ENCODE measurements at places on chromosomes 3 and 15. TPM values are rescaled to one million over a fixed set of nuclear protein-coding genes. Genes with fewer than 3 reads are reported as not detected.

- no peak for DNase-seq
- H3K36me3 ChIP-seq: no peaks in the 10 kb centered on the region
- no peak overlapping the region for H3K27ac ChIP-seq
- no peak overlapping the region for H3K4me3 ChIP-seq
- no peaks in the 10 kb centered on the region for H3K4me1 ChIP-seq
Measured at GRCh38 chr3:190486533-190486864, 27.4 kb upstream of the IL1RAP start.

- peaks cover 14% of the 10 kb centered on the region for H3K4me1 ChIP-seq
- no peak overlapping the region for H3K27ac ChIP-seq
- DNase-seq: peak; percentile 98
- no peaks in the 10 kb centered on the region for H3K27me3 ChIP-seq
- no peaks in the 10 kb centered on the region for H3K36me3 ChIP-seq
Measured at GRCh38 chr15:31306426-31307269, 20.0 kb upstream of the KLF13 start.

DNA sequence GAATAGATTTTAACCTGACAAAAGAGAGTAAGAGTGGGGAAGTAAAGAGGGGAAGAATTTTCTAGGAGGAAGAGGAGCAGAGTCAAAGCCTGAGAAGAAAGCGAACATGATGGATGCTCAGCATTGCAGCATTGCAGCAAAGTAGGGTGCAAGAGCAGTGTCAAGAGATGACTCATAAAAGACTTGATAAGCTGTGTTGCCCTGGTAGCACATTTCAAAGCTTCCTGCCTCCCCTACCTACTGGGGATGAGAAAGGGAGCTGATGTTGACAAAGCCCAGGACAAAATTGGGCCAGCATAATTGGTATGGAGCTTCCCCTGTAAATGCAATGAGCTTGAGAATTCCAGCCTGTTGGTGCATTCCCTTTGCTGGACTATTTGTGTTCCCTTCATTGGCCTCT lies 121.6 kb upstream of the ST8SIA2 start:
- no peaks in the 10 kb centered on the region for H3K27me3 ChIP-seq
- H3K4me1 ChIP-seq: no peaks in the 10 kb centered on the region
- no peak overlapping the region for H3K4me3 ChIP-seq
- DNase-seq: no peak

- peaks cover 3% of the 10 kb centered on the region for H3K4me1 ChIP-seq
- H3K27me3 ChIP-seq: no peaks in the 10 kb centered on the region
- no peak overlapping the region for H3K27ac ChIP-seq
- H3K36me3 ChIP-seq: 0 out of 2 replicates have a peak, but pooled peaks cover 3% of the 10 kb centered on the region
- no peak for DNase-seq
- H3K4me3 ChIP-seq: no peak overlapping the region
Measured at GRCh38 chr3:54877730-54878129, 50.1 kb downstream of the LRTM1 start.

GRCh38 chr3:71176366-71176765 lies 407.2 kb downstream of the FOXP1 start:
- no peak overlapping the region for H3K4me3 ChIP-seq
- no peaks in the 10 kb centered on the region for H3K4me1 ChIP-seq
- peak; percentile 54 for DNase-seq
- H3K36me3 ChIP-seq: peaks cover 10% of the 10 kb centered on the region

- DNase-seq: no peak
- H3K27me3 ChIP-seq: no peaks in the 10 kb centered on the region
- H3K27ac ChIP-seq: no peak overlapping the region
- no peak overlapping the region for H3K4me3 ChIP-seq
Measured at GRCh38 chr3:69696367-69696766, 42.9 kb upstream of the MITF start.

DNA sequence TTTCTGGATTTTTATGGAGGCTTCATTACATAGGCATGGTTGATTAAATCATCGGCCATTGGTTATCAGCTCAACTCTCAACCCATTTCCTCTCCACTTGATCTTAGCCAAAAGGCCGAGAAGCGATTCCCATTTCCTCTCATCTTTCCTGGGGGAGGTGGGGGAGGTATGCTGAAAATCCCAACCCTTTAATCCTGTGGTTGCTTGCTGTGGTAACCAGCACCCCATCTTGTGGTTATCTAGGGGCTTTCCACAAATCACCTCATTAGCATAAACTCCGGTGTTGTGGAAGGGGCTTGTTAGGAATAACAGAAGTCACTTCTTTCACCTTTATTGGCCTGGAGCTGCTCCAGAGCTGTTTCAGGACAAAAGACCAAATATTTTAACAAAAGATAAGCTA lies 20.9 kb downstream of the PDE8A start:
- no peaks in the 10 kb centered on the region for H3K36me3 ChIP-seq
- DNase-seq: no peak
- H3K27ac ChIP-seq: no peak overlapping the region

DNA sequence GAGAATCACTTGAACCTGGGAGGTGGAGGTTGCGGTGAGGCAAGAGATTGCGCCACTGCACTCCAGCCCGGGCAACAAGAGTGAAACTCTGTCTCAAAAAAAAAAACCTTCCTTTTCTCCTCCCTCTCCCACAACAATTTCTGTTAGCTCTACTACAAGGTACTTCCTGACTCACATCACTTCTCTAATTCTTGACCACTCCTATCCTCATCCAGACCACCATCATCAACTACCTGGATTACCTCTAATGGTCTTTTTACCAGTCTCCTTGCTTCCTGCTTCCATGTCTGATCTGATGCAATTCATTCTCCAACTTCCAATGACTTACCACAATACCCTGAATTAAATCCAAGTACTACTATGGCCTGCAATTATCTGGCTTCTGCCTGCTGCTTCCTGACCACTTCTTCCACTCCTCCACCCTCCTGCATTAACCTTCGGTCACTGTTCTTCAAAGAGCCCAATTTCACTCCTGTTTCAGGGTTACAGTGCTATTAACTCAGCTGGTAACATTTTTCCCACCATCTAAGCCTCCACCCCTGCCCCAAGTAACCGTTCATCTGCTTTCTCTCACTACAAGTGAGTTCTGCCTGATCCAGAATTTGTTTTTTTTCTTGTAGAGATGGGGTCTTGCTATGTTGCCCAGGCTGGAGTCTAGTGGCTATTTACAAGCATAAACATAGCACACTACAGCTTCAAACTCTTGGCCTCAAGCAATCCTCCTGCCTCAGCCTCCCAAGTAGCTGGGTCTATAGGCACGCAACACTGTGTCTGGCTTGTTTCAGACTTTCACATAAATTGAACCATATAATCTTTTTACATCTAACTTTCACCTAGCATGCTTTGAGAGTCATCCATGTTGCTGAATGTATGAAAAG lies 27.8 kb downstream of the DCAF1 start:
- H3K27ac ChIP-seq: no peak overlapping the region
- H3K4me3 ChIP-seq: no peak overlapping the region
- no peak for DNase-seq
- no peaks in the 10 kb centered on the region for H3K4me1 ChIP-seq
- H3K27me3 ChIP-seq: no peaks in the 10 kb centered on the region

DNA sequence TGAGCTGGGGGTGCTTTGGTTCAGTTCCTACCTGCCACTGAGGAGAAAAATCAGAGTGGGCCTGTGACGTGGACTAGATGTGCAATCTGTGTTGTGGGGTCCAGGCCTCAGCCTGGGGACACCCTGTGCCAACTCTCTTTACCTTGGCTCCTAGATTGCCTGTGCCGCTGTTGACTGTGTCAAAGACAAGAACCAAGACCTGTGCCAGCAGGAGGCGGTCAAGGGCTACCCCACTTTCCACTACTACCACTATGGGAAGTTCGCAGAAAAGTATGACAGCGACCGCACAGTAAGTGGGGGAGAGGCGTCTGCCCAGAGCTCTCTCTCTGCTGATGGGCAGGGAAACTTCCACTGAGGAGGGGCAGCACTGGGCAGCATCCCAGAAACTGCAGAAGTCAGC lies 40.6 kb upstream of the SEC22A start:
- no peaks in the 10 kb centered on the region for H3K4me1 ChIP-seq
- no peaks in the 10 kb centered on the region for H3K27me3 ChIP-seq
- H3K36me3 ChIP-seq: peaks cover 20% of the 10 kb centered on the region
- no peak overlapping the region for H3K4me3 ChIP-seq
- peak; percentile 55 for DNase-seq

DNA sequence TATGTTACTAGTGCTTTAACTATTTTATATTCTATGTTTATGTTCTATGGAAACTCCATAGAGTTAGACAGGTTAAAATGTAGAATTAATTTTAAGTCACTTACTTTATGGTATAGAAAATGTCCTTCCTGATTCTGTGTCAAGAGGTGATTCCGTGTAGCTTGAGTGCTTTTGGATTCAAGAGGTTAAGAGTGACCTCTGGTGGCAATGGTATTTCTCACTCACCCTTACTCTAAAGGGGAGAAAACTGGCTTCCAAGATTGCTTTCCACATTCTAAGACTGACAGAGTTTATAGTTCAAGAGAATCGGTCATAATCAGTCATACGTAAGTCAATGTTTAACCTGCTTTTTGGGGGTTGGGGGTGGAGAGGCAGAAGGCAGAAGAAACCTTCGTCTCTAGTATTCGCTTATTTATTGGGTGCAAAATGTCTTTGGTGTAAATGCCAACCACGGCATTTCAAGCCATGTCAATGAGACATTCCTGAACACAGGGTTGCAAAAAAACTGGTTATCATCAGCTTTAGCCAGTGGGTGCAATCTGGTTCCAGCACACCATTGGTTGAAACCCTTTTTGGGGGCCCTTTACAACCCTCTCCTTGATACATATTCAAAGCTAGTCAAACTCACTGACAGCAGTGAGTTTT lies 92.0 kb upstream of the VGLL3 start:
- H3K4me3 ChIP-seq: no peak overlapping the region
- H3K36me3 ChIP-seq: no peaks in the 10 kb centered on the region
- H3K4me1 ChIP-seq: no peaks in the 10 kb centered on the region
- H3K27ac ChIP-seq: no peak overlapping the region

- no peak overlapping the region for H3K27ac ChIP-seq
- no peak overlapping the region for H3K4me3 ChIP-seq
- no peaks in the 10 kb centered on the region for H3K36me3 ChIP-seq
- DNase-seq: no peak
- H3K4me1 ChIP-seq: no peaks in the 10 kb centered on the region
Measured at GRCh38 chr15:35139822-35140221, 54.7 kb upstream of the NANOGP8 start.

DNA sequence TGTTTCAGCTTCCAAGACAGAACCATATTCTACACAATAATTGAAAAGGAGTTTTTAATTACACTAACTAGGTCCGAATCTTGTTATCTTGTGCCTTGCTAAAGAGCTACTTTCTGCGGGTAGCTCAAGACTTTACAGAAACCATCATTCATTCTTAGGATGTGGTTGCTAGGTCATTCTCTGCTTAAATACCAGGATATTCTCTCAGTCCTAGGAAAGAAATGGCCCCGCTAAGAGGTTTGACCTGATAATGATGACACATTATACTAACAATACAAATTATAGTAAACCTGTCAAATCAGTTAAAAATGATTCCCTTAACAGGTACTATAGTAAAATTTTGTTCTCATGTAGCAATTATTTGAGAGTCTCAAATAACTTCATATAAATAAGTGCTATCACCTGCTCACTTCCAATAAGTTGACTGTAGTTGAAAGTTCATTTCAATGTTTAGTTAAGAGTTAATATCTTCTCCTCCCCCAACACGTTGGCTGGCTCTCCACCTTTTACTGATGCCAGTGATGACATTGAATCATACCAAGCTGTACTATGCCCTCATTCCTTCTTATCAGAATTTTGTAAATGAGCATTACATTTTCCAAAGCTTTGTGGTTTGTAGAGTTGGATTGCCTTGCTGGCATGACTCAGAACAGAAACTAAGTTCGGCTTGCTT lies 3.6 kb upstream of the C3orf85 start:
- H3K27me3 ChIP-seq: no peaks in the 10 kb centered on the region
- H3K27ac ChIP-seq: no peak overlapping the region
- no peak overlapping the region for H3K4me3 ChIP-seq
- H3K4me1 ChIP-seq: no peaks in the 10 kb centered on the region
- DNase-seq: no peak

DNA sequence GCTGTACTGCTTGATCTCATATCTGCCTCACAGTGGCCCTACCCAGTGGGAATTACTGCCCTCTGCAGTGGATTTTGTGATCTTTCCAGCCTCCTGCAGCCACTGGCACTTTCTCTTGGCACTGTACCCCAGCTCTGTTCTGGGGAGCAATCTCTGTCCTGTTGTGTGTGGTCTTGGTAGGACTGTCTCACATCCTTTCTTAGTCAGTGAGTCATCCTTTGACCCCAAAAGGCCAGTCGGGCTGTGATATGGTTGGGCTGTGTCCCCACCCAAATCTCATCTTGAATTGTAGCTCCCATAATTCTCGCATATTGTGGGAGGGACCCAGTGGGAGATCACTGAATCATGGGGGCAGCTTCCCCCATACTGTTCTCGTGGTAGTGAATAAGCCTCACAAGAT lies 133.3 kb upstream of the TPM1 start:
- no peaks in the 10 kb centered on the region for H3K36me3 ChIP-seq
- no peak overlapping the region for H3K4me3 ChIP-seq
- H3K4me1 ChIP-seq: peaks cover 5% of the 10 kb centered on the region
- H3K27me3 ChIP-seq: no peaks in the 10 kb centered on the region
- H3K27ac ChIP-seq: no peak overlapping the region
- no peak for DNase-seq

DNA sequence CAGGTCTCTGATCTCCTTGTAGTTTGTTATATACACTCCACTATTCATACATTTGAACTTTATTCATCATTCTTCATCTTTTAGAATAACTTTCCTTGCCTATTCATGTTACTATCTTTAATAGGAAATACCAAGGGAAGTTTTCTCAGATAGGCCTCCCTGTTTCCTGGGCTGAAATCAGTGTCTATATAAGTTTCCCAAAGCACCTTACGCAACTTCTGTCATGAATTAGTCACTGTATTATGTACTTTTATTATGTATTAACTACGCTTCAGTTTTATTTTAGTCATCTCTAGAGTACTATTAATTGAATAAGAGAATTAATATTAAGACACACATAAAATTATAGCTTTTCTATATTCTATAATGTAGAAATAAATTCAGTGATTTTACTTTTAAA lies 1481.5 kb downstream of the OTOL1 start:
- H3K4me3 ChIP-seq: no peak overlapping the region
- H3K4me1 ChIP-seq: no peaks in the 10 kb centered on the region
- no peak for DNase-seq
- no peak overlapping the region for H3K27ac ChIP-seq
- no peaks in the 10 kb centered on the region for H3K27me3 ChIP-seq
- H3K36me3 ChIP-seq: no peaks in the 10 kb centered on the region

- no peak overlapping the region for H3K4me3 ChIP-seq
- no peak overlapping the region for H3K27ac ChIP-seq
- H3K27me3 ChIP-seq: no peaks in the 10 kb centered on the region
Measured at GRCh38 chr3:106206146-106206545, 337.3 kb upstream of the CBLB start.

DNA sequence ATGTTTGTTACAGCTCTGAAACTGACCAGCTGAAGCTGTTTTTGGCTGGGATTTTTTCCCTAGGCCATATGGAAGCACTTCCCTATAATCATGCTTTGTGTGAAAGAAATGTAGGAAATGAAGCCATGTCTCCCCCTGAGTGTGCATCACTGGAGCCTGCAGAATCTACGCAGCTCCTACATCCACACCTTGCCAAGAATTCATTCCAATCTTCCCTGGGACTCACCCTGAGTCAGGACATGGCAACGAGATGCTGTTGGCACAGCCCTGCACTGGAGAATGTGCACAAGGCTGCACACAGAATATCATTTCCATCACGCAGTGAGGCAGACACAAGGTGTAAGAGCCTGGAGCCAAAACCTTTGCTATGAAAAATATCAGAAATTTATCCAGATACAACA lies 189.5 kb downstream of the ADAMTSL3 start:
- no peak overlapping the region for H3K4me3 ChIP-seq
- no peaks in the 10 kb centered on the region for H3K4me1 ChIP-seq
- no peaks in the 10 kb centered on the region for H3K27me3 ChIP-seq
- H3K36me3 ChIP-seq: no peaks in the 10 kb centered on the region

ATP13A4 gene
- 0.13 TPM for total RNA-seq

RUVBL1 gene
- total RNA-seq: 99.7 TPM

RARRES1 gene
- total RNA-seq: 0.81 TPM
